Transverse colon (tissue), 4 donors: ENCODE measurements at places on chromosomes 13 and 19. TPM values are rescaled to one million over a fixed set of nuclear protein-coding genes. Genes with fewer than 3 reads are reported as not detected.

DNA sequence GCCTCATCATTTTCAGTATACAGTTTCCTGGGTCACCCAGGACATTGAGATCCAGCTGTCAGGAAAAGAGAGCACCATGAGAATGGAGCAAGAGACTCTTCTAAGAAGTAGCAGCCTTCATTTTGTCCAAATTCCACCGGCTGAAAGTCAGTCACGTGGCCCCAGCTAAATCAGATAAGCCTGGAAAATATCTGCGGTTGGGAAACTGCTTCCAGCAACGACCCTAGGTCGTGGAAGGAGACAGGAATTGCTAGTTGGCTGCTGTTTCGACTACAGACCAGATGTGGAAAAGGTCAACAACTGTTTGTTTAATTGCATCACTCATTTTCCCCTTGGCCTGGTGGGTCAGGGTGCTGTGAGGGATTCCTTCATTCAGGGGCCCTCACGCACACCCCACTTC, 107.0 kb downstream of the ZNF536 start:
- peak; percentile 8 for DNase-seq
- H3K27ac ChIP-seq: no peak overlapping the region
- no peaks in the 10 kb centered on the region for H3K27me3 ChIP-seq
- H3K36me3 ChIP-seq: no peaks in the 10 kb centered on the region

DNA sequence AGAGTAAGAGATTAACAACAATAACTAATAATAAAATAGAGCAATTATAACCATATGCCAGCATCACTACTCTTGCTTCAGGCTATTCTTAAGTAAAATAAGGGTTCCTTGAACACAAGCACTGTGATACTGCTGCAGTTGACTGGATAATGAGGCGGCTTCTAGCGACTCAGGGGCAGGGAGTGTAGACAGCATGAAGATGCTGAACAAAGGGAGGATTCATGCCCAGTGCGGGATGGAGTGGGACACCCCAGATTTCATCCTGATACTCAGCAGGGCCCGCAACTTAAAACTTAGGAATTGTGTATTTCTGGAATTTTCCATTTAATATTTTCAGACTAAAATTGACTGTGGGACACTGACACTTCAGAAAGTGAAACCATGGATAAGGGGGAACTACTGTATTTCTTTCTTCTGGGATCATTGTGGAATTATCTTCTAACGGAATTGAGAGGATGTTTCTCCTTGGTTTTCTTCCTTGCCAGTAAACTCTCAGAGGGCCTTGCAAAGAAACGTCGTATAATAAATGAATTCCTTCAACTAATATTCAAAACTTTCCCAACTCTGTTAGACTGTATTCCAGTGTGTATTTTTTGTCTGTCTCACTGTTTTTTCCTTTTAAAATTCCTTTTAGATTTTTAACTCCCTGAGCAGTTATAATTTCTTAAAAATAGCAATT, 127.5 kb downstream of the B3GLCT start:
- no peak for DNase-seq
- no peaks in the 10 kb centered on the region for H3K36me3 ChIP-seq
- no peak overlapping the region for H3K4me3 ChIP-seq
- H3K27ac ChIP-seq: no peak overlapping the region
- no peaks in the 10 kb centered on the region for H3K27me3 ChIP-seq
- H3K4me1 ChIP-seq: no peaks in the 10 kb centered on the region

GRCh38 chr19:41144403-41144802, 30.2 kb downstream of the CYP2F1 start:
- H3K4me1 ChIP-seq: no peaks in the 10 kb centered on the region
- no peak overlapping the region for H3K27ac ChIP-seq
- no peaks in the 10 kb centered on the region for H3K27me3 ChIP-seq
- no peak overlapping the region for H3K4me3 ChIP-seq

DNA sequence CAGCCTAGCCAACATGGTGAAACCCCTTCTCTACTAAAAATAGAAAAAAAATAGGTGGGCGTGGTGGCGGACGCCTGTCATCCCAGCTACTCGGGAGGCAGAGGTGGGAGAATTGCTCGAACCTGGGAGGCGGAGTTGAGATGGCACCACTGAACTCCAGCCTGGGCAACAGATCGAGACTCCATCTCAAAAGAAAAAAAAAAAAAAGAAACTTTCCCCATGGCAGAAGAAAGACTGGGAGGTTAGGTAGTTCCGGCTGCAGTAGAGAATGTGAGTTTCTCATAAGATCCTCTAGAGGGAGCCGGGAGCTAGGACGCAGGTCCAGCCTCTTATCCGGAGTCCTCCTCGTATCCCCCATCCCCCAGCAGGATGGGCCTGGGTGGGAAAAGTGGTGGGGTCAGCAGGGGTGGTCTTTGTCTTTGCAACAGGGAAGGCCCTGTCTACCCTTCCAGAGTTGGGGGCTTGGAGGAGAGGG, 13.2 kb upstream of the CREB3L3 start:
- peak overlapping the region; percentile 69 for H3K27ac ChIP-seq
- no peaks in the 10 kb centered on the region for H3K36me3 ChIP-seq
- H3K27me3 ChIP-seq: no peaks in the 10 kb centered on the region
- DNase-seq: peak; percentile 56
- peaks cover 48% of the 10 kb centered on the region for H3K4me1 ChIP-seq

DNA sequence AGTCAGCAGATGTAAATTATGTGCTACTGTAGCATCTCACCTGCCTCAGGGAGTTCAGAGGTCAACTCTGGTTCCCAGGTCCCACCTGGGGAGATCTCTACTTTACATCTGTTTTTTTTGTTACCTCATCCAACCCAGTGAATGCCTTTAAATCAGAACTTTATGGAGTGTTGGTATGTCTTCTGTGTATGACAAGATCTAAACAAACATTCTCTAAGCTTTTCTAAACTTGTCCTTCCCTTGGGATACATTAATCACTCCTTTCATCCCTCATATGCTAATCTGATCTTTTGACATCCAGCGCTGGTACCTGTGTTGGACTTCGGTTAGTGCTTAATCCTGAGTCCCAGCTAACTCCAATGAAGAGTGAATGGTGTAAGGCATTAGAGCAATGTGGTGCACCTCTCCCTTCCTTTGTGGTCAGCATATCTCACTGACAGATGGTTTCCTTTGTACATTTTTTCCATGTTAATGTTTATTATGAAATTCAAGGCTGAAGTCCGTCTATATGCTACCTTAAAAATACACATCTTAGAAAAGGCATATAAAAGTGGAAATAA, 213.4 kb downstream of the ABCC4 start:
- no peaks in the 10 kb centered on the region for H3K27me3 ChIP-seq
- no peaks in the 10 kb centered on the region for H3K36me3 ChIP-seq
- no peak overlapping the region for H3K27ac ChIP-seq
- no peak overlapping the region for H3K4me3 ChIP-seq

DNA sequence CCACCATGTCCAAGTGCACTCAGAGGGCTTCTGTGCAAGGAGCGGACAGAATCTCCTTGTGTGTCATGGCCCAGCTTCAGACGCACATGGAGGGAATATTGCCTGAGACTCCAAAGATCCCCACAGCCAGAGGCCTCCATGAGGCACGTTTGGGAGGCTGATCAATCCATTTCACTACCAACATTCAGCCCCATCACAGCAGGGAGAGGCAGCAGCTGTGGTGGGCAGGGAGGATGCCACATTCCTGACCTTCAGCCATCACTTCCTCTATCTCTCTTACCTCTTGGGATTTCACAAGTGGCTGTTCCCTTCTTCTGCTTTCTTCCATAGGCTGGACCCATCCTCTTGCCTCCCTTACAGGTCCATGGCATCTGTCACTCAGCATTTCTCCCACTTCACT, 82.4 kb upstream of the MBNL2 start:
- H3K36me3 ChIP-seq: no peaks in the 10 kb centered on the region
- H3K27ac ChIP-seq: no peak overlapping the region
- H3K27me3 ChIP-seq: no peaks in the 10 kb centered on the region

GRCh38 chr13:100984085-100984705, 309.6 kb upstream of the TMTC4 start:
- no peak overlapping the region for H3K27ac ChIP-seq
- no peaks in the 10 kb centered on the region for H3K36me3 ChIP-seq
- H3K4me1 ChIP-seq: no peaks in the 10 kb centered on the region
- H3K27me3 ChIP-seq: no peaks in the 10 kb centered on the region
- H3K4me3 ChIP-seq: no peak overlapping the region

DNA sequence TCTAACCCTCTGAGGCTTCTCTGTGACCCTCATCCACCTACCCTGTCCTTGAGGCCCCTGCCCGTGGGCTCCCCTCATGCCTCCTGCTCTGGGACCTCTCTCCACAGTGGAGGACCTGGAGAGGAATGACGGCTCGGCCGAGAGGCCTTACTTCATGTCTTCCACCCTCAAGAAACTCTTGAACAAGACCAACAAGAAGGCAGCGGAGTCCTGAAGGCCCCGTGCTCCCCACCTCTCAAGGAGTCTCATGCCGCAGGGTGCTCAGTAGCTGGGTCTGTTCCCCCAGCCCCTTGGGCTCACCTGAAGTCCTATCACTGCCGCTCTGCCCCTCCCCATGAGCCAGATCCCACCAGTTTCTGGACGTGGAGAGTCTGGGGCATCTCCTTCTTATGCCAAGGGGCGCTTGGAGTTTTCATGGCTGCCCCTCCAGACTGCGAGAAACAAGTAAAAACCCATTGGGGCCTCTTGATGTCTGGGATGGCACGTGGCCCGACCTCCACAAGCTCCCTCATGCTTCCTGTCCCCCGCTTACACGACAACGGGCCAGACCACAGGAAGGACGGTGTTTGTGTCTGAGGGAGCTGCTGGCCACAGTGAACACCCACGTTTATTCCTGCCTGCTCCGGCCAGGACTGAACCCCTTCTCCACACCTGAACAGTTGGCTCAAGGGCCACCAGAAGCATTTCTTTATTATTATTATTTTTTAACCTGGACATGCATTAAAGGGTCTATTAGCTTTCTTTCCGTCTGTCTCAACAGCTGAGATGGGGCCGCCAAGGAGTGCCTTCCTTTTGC, 10.8 kb upstream of the ILF3 start:
- no peaks in the 10 kb centered on the region for H3K27me3 ChIP-seq
- peak overlapping the region; percentile 51 for H3K27ac ChIP-seq
- H3K36me3 ChIP-seq: no peaks in the 10 kb centered on the region

Gene RAB8A
- 76.4 TPM for total RNA-seq
